Endothelial cell of umbilical vein (primary cell): ENCODE measurements at places on chromosomes 16 and 17.

GRCh38 chr16:80824623-80825364 lies 20.4 kb upstream of the CDYL2 start:
- peak; percentile 79 for DNase-seq

DNA sequence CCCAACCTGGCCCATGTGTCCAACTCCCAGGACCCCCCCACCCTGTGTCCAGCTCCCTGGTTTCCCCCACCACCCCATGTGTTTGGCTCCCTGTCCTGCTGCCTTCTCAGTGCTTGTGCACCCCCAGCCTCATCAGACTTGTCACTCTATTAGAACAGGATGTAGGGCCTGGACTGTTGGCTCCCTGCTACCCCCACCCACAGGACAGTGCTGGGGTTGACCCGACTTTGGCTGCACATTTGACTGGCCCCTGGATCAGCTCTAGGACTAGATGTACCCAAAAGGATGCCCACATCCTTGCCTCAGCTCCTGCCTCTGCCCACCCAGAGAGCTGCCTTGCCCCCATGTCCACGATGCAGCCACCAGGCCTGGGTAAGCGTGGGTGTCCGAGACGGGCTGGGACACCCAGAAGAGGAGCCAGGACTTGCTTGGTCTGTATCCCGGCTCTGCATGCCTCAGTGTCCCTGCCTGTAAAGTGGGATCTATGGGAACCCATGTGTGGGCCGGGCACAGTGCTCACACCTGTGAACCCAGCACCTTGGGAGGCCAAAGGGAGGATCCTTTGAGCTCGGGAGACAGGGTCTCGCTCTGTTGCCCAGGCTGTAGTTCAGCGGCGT lies 1.5 kb upstream of the CCDC57 start:
- no peak for DNase-seq

DNA sequence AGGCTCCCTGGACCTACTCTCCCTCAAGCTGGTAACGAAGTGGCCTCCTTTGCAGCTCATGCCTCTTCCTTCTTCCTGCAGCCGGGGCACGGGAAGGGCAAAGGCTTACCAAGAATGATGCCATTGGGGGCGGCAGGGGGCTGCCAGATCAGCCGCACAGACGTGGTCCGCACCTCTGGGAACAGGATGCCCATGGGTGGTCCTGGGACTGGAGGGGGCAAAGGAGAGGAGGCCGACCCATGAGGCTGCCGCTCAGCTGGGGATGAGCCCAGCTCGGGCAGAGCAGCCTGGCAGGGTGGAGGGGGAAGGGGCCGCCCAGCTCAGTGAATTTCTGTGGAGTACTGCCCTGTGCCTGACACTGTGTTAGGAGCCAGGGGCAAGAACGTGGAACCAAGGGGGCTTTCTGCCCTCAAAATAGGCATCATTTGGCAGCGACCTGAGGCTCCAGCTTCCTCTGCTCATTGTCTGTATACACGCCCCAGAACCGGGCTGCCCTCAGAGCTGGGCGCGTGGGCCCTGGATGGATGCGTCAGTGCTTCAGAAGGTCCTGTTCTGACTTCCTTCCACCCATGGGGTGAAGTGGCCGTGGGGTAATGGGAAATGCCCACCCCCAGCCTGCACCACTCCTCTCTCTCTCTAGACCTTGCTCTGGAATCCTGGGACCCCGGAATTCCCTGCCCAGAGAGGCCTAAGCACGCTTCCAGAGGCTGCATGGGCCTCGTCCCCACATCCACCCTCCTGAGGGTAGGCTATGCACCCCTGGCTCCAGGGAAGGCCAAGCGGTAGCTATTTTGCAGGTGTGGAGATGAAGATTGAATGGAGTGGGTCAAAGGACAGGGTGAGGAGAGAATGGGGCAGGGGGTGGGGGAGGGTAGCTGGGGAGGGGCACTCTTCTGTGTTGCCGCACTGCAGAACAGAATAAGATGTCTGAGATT lies 79.8 kb upstream of the CDC42EP4 start:
- no peak for DNase-seq

DNA sequence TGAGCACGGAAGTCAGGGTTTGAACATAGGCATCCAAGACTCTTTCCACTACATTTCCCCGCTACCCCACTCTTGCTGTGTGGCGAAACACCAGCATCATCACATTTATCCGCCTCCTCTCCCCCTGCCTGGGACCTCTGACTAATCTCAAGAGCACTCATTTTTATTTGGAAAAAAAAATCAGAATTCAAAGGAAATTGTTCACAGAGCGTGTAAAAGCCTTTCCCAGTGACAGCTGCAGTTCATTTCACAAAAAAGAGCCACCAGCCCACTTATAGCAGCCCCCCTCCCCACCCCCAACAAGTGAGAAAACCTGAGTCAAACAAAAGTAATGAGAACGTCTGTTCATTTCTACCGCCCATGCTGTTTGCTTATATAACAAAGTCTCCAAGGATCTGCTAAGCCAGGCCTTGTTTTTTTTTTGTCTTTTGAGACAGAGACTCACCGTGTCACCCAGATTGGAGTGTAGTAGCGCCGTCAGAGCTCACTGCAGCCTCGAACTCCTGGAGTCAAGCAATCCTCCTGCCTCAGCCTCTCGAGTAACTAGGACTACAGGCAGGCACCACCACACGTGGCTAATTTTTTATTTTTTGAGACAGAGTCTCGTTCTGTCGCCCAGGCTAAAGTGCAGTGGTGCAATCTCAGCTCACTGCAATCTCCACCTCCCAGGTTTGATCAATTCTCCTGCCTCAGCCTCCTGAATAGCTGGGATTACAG lies 48.3 kb upstream of the HAPSTR1 start:
- no peak for DNase-seq
